GM18507 (cell line): ENCODE measurements at places on chromosomes 16 and 17.

GRCh38 chr16:8103649-8104289 lies 486.5 kb downstream of the TMEM114 start:
- no peak for DNase-seq

- DNase-seq, result no peak
These were observed 8.3 kb downstream of the CAPNS2 start for GRCh38 chr16:55574811-55575210.

GRCh38 chr16:88856828-88857727 lies at the start of the genes GALNS and TRAPPC2L:
TSS of gene GALNS (minus strand) at chr16:88856947. CDS start at chr16:88856877, 70 bp downstream.
TSS of gene TRAPPC2L (plus strand) at chr16:88857127. CDS start at chr16:88857151, 24 bp downstream.
- peak; percentile 100 for DNase-seq

DNA sequence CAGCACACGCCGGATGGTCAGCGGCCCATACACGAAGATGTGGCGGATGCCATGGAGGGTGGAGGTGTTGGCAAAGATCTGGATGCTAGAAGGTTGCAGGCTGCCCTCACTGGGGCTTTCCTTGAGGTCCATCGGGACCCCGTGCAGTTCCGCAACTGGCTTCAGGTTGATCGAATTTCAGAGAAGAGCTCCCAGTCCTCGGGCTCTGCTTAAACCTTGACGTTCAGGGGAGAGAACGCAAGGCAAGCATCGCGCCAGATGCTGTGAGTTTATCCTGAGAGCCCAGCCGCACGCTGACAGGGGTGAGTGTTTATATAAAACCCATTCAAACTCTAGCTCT lies 98.7 kb upstream of the CCL2 start:
- DNase-seq, result no peak

GRCh38 chr17:8277317-8277716 lies 11.2 kb upstream of the RANGRF start:
- no peak for DNase-seq

DNA sequence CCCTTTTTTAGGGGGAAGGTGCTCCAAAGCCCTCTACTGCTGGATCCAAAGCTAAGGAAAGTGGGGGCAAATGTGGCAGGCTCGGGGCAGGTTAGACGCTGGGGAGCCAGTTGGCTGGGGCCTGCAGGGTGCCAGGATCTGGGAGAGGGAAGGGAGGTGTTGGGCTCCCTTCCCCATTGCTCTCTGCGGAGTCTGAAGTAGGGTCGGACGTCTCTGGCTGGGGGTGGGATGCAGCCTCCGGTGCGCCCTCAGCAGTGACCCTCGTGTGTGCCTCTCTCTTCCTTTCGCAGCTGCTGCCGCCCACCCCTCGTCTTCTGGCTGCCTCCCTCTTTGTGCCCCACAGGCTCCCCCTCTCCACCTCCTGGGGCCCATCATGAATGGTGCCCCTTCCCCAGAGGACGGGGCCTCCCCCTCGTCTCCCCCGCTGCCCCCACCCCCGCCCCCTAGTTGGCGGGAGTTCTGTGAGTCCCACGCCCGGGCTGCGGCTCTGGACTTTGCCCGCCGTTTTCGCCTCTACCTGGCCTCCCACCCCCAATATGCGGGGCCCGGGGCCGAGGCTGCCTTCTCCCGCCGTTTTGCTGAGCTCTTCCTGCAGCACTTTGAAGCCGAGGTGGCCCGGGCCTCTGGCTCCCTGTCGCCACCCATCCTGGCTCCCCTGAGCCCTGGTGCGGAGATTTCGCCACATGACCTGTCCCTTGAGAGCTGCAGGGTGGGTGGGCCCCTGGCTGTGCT lies 2.2 kb downstream of the SH2B1 start:
- DNase-seq, result no peak

GRCh38 chr17:81049372-81049911 lies 14.5 kb downstream of the BAIAP2 start:
- DNase-seq, result no peak

GRCh38 chr17:36842231-36842819 lies 95.0 kb upstream of the LHX1 start:
- DNase-seq, result no peak

DNA sequence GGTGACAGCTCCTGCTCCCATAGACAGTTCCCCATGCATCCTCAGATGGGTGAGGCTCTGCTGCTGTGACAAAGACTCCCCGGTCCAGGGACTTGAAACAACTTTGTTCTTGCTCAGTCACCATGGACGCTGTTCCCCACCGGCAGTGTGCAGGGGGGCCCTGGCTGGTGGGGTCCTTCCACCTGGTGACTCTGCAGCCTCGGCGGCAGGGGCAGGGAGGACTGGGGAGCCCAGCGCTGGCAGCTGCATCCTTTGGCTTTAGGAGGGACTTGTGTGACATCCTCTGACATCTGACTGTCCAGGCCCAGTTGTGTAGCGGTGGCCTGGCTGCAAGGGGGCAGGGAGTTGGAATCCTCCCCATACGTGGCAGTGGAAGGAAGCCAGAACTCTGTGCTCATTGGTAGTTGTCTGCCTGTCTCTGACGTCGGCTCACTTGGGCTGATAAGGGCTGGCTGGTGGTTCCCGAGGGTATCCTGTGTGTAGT lies 107.3 kb downstream of the CMIP start:
- DNase-seq, result no peak

DNA sequence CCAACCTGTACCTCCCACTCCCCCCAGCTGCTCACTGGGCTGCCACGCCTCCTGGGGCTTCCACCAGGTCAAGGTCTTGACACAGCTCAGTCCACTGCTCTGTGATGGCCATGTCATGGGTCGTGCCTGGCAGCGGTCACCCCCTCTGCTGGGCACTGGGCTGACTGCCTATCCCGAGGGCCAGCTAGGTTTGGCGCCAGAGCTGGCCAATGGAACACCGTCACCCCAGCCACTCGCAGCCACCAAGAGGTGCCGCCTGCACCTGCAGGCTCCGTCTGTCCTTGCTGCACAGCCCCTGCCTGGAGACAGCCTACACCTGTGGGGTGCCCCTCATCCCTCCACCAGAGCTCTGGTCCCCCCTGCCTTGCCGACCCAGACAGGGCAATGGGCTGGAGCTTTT lies 4.5 kb upstream of the RAB40C start:
- no peak for DNase-seq

DNA sequence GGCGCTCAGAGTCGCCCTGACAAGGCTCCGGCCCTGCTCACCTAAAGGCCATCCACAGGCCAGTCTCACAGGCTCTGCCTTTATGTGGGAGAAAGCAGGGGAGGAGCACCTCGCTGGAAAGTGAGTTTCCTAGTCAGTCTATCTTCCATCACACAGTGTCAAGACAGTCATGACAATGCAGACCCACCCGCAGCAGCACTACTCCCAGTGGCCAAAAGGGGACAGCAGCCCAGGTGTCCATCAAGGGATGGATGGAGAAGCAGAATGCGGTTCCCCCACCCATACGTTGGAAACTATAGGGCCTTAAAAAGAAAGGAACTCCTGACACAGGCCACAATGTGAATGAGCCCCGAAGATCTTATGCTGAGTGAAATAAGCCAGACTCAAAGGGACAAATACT lies 226.8 kb downstream of the ENGASE start:
- DNase-seq, result no peak

DNA sequence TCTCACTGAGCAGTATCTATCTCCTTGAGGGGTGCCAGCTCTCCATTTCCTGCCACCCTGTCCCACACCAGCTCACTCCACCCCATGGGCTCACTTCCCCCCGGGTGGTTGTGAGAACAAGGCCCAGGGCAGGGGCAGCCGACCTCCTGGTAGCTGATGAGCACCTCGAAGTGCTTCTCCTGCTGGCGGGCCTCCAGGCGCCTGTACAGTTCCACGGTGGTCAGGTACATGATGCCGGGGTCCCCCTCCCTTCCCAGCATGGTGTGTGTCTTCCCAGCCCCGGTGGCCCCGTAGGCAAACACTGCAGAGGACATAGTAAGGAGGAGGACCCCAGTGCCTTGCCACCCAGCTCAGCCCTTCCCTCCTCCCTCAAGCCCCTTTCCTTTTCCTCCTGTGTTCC lies 12.5 kb downstream of the KIF18B start:
- no peak for DNase-seq

DNA sequence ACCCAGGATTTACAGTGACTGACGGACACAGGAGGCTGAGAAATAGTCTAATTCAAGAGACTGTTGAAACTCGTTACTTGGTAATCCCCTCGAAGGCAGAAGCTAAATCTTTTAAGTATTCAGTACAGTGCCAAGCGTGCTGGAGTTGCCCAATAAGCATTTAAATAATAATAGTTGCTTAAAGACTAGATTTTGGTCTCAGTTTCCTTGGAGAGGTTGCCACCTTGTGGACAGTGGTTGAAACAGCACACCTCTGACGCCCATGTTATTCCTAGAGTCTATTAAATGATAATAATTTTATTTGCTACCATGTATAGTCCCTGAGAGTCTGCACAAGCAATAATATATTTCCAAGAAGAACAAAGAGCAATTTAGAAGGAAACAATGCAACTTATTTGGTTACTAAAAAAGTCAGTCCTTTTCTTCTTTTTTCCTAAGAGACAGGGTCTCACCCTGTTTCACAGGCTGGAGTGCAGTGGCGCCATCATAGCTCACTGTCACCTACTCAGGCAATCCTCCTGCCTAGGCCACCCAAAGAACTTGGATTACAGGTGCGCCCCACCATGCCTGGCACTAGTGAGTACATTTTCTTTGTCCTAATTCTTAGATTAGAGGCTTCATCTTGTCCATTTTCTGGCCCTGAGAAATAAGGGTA lies 138.0 kb upstream of the NUDT7 start:
- peak; percentile 9 for DNase-seq

GRCh38 chr17:62456016-62456415 lies 22.6 kb upstream of the TLK2 start:
- DNase-seq, result no peak

DNA sequence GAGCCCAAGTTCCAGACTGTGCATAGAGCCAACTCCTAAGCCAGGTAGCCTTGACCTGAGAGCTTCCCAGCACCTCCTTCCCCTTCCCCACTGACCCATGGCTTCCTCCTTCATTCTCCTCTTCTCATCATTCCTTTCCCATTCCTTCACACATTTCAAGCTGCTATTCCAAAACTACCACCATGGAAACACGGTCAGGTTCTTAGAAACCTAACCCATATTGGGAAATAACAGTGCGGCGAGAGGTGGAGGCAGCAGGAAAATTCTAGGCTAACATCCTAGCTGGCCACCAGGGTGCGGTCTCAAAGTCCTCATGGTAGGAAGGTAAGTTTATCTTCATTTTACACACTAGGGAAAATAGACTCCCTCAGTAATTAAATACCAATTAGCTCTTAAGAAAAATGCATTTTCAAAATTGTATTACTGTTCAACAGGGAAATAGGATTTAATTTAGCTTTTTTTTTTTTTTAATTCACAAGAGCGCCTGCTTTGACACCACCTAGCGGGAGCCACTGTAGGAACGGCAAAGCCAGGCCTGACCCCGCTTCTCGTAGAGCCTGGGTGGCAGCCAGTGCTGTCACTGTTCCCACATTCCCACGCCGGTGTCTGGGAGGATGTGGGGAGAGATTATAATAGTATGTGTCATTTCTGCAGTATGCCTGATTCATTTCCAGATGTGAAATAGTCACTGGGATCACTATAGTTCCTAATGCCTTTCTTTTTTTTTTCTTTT lies 14.0 kb upstream of the SPHK1 start:
- DNase-seq, result no peak

DNA sequence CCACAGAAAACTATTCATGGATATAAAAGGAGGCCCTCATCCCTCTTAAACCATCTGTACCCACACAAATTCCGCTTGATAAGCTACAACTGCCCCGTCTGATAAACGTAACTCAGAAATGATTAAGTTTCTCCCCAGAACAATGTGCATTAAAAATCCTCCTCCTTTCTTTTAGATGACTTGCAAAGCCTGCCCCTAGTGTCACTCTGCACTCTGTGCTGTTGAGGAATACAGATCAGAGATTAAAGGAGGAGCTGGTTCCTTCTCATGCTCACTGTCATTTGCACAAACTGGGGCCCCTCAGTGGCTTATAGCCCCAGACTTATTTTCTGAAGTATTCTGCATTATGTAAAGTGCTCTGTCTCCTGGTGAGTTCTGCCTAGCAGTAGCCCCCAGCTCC lies 33.3 kb downstream of the CDRT15 start:
- DNase-seq, result no peak

DNA sequence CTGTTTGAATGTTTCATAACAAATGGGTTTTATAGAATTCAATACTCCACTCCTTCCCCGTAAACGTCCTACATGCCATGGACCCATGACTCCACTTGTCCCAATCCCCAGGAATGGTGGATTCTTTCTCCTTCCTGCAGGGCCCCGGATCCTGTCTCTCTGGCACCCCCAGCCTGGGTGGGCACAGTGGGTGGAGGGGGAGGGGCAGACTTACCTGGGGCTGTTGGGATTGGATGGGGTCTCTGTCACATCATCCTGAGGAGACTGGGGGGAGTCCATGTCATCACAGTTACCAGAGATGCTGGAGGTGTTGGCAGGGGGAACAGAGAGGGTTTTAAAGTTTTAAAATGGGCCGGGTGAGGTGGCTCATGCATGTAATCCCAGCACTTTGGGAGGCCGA lies 13.2 kb downstream of the TRPV3 start:
- DNase-seq, result no peak

DNA sequence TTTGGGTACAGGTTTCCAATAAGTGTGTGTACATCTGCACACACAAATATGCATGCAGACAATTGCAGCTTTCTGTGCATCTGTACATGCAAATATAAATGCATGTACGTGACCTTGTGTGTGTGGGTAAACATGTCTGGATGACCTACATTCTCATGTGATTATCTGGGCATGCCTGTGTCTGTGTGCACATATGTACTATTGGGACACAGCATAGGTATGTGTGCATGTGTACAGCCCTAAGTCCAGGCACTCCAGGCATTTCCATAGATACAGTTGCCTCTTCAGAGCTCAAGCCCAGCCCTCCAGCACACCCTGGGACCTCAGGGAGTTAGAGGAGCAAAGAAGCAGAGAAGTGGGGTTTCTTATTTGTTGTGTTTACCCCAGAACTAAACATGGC lies 7.1 kb upstream of the GP2 start:
- DNase-seq, result no peak

- no peak for DNase-seq
These were observed 179.5 kb downstream of the XYLT1 start for GRCh38 chr16:17291289-17291688.

DNA sequence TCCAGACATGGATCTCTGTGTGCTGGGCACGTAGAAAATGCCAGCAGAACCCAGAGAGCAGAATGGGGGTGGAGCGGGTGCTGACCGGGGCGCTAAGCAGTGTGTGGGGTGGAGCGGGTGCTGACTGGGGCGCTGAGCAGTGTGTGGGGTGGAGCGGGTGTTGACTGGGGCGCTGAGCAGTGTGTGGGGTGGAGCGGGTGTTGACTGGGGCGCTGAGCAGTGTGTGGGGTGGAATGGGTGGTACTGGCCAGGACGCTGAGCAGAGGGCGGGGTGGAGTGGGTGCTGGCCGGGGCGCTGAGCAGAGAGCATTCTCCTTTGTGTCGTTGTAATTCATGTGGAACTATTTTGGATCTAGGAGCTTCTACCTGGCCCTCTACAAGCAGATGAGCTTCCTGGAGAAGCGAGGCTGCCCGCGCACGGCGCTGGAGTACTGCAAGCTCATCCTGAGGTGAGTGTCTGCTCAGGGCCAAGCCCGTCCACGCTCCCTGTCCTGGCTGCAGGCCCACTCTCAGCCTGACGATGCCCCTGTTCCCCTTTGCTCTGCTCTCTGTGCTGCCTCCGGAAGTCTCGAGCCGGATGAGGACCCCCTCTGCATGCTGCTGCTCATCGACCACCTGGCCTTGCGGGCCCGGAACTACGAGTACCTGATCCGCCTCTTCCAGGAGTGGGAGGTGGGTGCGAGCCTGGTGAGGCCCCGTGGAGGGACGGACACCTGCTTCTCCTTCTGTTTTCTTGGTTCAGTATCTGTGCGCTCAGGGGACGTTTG lies 20.3 kb upstream of the MC1R start:
- no peak for DNase-seq

GRCh38 chr17:39949028-39949427 lies 13.8 kb upstream of the GSDMA start:
- no peak for DNase-seq

- DNase-seq, result no peak
These were observed 86.8 kb downstream of the WWP2 start for GRCh38 chr16:69848637-69849545.

- no peak for DNase-seq
These were observed 31.8 kb downstream of the HASPIN start for GRCh38 chr17:3755335-3756030.
